Cardiac fibroblast (primary cell): ENCODE measurements at places on chromosomes 3 and 15.

DNA sequence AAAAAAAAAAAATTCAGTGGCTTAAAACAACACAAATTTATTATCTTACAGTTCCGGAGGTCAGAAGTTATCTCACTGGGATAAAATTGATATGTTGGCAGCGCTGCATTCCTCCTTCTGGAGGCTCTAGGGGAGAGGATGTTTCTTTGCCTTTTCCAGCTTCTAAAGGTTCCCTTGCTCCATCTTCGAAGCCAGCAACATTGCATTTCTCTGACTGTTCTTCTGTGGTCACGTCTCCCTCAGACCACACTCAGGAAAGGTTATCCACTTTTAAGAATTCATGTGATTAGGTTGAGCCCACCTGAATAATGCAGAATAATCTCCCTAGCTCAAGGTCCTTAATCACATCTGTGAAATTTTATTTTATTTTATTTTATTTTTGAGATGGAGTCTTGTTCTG lies 23.4 kb upstream of the ACAP2 start:
- DNase-seq, result no peak

GRCh38 chr15:66719471-66719870 lies 17.4 kb downstream of the SMAD6 start:
- DNase-seq, result no peak

DNA sequence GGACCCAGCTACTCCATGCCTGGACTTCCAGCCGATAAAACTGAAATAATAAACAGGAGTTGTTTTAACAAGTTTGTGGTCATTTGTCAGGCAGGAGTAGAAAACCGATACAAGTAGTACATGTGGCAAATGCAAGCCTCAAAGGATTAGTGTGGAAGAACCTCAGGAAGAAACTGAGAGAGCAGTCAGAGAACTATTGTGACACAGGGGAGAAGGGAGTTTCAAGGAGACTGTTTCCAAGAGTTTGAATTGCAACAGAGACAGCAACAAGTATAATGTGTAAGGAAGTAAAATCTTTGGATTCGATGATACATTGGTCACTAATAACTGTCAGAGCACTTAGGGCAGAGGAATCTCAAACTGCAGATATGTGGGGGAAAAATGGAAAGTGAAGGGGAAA lies 450.6 kb upstream of the ARHGEF26 start:
- no peak for DNase-seq

DNA sequence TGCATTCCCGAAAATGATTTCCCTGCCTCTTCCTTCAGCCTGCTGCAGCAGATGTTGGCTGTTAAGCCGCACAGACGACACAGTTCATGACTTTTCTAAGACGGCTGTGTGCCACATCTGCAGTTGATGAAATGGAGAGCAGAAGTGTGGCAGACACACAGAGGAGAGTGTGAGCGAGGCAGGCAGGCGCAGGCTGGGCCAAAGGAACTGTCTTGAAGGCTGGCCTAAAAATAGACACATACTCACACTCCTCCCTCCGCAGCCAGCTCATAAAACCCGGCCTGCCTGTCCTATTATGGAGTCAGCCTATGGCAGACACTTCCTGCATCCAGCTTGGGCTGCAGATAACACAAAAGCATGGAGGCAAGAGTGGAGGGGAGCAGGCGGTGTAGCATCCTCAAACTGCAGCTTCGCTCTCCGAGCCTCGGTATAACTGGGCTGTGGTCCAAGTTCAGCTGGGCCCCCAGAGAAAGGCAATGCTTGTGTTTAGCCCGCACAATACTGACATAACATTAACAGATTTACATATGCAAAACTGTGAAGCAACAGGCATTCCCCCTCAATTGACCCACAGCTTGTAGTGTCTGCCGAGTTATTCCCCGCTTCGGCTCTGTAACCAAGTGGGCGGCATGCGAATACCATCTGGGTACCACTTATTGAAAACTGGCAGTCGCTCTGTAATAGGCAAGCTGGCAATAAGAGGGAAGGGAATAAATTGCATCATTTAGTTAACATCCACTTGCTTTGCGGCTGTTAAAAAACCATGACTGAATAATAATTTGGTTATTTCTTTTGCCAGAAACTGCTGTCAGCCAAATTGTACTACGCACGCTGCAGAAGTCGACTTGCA lies 40.8 kb downstream of the FOXP1 start:
- peak; percentile 88 for DNase-seq

GRCh38 chr3:94063496-94064119 lies 747 bp downstream of the NSUN3 start:
- DNase-seq, result no peak

- DNase-seq, result peak; percentile 83
These were observed 141.3 kb downstream of the ADAM10 start for GRCh38 chr15:58608129-58608590.

DNA sequence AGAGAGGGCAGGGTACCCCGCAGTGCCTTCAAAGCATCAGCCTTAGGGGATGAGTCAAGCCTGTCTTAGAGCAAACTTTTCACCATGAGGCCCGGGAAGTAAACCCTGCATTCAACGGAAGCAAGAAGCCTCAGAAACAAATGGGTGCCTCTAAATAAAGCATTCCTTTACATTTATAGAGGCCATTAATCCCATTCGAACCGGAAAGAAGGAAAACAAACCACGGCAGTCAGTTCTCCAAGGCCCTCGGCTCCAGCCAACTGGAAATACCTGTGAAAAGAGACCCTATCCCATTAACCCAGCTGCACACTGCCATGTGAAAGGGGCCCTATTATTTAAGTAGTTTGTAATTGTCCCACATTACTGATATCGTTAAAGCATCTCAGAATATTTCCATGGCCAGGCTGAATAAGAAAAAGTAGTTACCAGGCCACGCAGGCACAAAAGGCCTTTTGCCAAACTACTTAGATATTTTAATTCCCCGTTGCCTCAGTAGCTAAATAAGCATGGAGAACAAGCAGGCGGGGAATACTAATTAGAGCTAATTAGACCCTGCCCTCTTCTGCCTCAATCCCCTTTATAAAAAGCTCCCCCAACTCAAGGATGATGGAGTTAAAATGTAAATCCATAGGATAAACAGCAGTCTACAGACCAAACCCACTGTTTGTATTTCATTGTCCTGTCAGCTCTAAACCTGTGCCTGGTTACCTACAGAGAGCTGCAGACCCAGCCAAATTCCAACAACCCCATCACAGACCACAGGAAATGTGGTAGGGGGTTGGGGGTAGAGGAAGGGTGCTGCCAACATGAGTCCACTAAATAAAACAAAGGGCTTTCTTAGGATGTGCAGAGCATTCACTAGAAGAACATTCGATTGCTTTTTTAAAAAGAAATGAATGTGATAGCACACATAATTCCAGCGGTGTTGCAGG lies 4.1 kb downstream of the ITGB5 start:
- DNase-seq, result no peak

- no peak for DNase-seq
These were observed 31.8 kb upstream of the SMAD3 start for GRCh38 chr15:67033571-67034044.

GRCh38 chr3:112587336-112587735 lies 25.5 kb downstream of the SLC35A5 start:
- DNase-seq, result no peak

- no peak for DNase-seq
These were observed 71.0 kb downstream of the NOX5 start for GRCh38 chr15:69085325-69086081.

DNA sequence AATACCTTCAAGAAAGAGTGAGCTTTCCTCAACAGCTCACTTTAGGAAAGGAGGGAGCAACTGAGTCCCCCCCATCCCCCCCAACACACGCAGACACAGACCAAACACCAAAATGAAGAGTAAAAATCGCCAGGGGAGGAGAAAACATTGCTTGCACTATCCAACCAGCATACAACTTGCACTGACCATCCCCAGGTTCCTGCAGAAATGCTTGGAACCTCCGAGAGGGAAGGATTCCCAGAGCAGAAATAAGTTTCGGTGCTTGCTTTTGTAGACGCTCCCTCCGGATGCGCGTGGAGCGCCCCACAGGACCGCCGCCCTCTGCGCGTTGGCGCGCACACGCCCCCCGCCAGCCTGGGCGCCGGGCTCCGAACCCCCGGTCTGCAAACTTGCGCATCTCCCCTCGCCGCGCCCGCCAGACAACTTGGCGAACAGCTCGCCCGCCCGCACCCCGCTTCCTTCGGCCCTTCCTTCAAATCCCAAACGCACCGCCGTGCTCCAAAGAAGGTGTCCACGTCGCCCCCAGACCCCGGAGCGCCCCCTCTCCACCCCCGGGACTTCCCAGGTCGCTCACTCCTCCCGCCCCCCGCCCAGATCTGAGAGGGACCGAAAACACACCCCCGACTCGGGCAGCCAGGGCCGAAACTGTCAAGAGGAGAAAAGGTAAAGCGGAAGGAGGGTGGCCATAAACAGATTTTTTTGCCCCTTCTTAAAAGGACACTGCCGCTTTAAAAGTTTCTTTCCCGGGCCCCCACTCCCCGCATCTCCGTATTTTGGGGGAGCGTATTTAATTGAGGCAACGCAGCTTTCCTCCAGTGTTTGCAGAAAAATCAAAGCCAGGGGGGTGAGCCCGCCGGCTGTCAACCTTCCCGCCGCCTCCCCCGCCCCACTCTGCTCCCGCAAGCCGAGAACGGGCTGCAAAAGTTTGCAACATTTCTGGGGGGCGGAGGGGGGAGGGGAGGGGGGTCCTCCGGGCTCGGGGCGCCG lies 859 bp downstream of the RORA start:
- peak; percentile 33 for DNase-seq

DNA sequence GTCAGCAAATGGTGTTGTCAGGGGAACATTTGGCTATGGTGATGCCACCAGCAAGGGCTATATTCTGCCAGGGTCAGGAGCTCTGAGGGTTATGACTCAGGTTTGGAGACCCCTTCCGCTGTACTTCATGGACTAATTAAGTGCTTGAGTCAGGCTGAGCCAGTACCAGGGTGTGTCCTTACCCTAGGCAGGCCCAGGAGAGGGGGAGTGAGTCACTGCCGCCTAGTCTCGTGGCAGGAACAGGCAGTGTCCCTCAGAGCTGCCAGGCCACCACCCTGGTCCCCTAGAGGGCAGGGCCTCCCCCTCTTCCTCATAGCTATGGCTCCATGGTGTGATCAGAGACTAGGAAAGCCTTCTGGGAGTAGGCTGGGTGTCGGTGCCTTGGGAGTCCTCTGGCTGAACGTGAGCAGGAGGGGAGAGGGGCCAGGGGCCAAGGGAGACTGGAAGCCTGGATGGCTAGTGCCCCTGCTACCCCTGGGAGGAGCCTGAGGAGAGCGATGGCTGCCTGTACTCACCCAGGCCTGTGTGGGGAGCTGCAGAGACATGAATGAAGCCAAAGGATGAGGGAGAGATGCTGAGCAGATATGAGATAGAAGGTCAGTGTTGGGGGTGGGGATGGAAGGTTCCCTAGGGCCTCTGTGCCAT lies 10.6 kb downstream of the MAPKAPK3 start:
- DNase-seq, result peak; percentile 40

- no peak for DNase-seq
These were observed 102.4 kb downstream of the LRIG1 start for GRCh38 chr3:66398228-66399025.

DNA sequence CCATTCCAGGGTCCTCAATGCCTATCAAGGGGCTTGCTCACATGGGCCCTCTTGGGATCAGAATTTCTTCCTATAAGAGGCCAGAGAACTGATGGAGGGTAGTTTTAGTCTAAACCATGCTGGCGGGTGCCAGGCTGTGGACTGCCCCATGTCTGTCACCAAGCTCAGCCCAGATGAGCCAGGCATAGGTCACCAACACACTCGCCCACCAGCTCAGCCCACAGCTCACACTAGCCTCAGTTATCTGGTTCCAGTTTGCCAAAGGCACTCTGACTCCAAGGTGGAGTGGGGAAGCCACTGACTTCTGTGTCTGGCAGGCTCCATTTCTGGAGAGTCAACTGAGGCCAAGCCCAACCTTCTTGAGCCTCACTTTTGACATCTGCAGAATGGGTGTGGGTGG lies 50.7 kb upstream of the INSYN1 start:
- DNase-seq, result no peak

DNA sequence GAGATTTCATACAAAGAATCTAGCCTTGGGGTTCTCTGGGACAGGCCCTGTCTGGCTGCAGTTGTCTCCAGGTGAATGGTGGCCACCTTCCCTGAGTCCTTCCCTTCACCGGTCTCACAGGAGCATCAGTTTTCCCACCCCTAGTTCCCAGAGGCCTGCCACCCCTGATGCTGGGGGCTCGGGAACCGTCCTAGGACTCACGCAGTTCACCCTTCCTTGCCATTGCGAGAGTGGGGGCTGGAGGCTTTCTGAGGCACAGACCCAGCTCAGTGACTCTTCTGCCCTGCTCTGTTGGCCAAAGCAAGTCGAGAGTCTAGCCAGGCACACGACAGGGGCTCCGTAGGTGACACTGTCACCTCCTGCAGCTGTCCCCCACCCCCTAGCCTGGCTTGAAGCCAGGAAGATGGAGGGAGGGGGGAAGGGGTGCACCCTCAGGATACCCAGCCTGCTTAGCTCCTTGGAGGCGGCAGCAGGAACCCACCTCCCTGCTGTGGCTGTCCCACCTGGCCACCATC lies 130.3 kb downstream of the NUP210 start:
- no peak for DNase-seq

DNA sequence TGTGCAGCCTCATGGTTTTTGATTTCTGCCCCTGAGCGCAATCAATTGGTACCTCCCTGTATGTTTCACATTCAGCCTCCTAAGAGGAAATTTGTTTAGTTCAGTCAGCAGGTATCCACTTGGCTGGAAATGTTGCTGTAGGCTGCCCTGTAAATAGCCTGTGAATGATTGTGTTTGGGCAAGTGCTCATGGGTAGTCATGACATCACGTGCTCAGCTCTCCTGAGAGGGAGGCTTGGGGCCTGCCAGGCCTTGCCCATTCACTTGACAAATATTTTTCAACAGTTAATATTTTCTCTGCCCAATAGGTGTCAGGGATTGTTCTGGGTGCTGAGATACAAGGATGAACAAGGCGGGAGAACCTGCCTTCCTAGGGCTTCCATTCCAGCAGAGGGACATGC lies 13.3 kb downstream of the HRH1 start:
- no peak for DNase-seq

DNA sequence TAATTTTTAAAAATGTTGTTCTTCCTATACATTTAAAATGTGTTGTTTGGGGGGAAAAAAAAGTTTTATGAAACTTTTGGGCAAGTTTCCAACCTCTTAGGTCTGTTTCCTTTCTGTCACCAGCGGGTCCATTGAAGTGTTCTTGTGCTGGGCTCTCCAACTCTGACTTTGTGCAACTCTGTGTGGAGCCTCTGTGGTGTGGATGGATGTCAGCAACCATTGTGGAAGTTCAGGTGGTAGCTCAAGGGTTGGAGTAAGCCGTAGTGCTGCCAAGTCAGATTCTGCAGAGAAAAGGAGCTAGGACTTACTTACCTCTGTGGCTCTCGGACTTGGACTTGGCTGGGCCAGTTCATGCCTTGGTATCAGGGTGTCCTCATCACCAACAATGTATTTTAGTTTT lies 22.4 kb downstream of the ARID3B start:
- no peak for DNase-seq

GRCh38 chr3:187265461-187265955 lies 26.0 kb downstream of the MASP1 start:
- peak; percentile 23 for DNase-seq

- DNase-seq, result no peak
These were observed 838.0 kb upstream of the NR2F2 start for GRCh38 chr15:95492388-95493070.

- DNase-seq, result no peak
These were observed 170.1 kb downstream of the VPS8 start for GRCh38 chr3:184982076-184982475.

GRCh38 chr3:36965440-36965839 lies 20.6 kb upstream of the TRANK1 start:
- DNase-seq, result no peak
